Stimulated activated CD4-positive, alpha-beta T cell treated with anti-CD3 and anti-CD28 coated beads, Interleukin-1b, Interleukin-23, amount 100 ng/mL, for 4 hours (primary cell): ENCODE measurements at places on chromosomes 1 and 21.

- DNase-seq: no peak
Observed at GRCh38 chr21:31222142-31222541, 121.9 kb downstream of the TIAM1 start.

DNA sequence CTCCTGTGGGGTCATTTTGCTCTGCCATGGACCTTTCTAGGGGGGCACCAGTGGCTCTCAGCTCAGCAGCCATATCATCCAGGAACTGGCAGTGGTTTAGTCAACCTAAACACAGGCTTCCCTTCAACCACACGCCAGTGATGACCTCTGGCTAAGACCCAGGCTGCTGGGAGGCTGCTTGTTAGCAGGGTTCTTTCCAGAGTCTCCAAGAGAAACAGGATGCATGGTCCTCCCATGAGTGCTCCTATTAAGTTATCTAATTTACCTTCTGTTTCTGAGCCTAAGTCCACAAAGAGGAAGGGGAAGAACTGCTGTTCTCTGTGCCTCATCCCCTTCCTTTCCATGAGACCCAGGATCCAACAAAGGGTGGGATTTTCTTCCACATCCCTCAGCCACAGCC, 137.3 kb upstream of the PLXNA2 start:
- no peak for DNase-seq

- DNase-seq: no peak
Observed at GRCh38 chr1:15662477-15662876, 21.6 kb upstream of the PLEKHM2 start.

DNA sequence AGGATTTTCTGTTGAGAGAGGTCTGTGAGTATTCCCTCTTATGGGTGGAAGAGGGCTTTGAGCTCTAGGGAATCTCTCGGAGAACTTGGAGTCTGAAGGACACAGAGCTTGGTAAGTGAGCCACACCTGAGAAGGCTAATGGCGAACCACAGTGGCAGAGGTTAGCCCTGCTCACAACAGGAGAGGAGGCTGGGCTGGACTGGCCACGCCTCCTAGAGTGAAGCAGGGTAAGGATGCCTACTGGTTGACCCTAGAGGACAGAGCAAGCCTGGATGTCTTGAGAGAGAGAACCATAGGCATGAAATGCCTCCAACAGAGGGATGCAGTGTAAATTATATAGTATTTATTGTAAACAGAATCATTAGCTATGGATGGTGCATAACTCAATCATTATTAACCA, 232.6 kb downstream of the PCP4 start:
- no peak for DNase-seq

- DNase-seq: no peak
Observed at GRCh38 chr1:171434717-171435346, 50.5 kb upstream of the PRRC2C start.

GRCh38 chr1:96992871-96993270, 271.3 kb downstream of the PTBP2 start:
- DNase-seq: no peak

DNA sequence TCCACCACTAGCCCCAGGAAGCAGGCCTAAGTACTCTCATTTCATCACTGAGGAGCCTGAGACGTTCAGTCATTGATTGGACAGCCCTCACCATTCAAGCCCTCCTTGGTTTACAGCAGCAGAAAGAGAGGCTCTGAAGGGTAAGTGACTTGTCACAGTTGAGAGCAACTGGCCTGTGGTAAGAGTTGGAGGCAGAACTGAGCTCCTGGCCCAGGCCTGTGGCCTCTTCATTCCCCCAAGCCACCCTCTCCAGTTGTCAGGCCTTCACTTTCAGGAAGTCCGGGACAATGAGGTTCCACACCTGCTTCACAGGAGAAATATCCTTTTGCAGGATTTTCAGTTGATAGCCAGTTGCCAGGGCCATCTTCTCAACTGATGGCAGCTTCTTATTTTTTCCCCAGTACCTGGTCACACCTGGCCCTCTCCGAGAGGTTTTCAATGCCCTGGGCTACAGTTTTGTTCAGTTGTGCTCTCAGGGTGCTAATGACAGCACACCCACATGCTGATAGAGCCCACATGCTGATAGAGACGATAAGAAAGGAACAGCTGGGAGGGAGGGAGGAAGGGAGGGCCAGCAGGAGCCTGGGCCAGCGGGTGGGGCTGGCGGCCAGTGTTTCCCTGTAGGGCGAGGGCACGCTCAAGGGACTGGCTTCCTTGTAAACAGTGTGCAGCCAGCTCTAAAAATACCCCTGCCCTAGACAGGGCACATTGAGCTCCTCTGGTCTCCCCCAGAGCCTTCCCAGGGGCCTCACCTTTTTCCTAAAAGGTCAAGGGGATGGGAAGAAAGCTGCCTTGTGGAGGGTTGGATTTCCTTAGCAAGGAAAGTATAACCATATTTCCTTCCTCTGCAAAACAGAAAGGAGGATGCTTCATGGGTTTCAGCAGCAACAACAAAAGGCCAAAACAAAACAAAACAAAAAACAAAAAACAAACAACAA, 112.7 kb upstream of the JUN start:
- no peak for DNase-seq

DNA sequence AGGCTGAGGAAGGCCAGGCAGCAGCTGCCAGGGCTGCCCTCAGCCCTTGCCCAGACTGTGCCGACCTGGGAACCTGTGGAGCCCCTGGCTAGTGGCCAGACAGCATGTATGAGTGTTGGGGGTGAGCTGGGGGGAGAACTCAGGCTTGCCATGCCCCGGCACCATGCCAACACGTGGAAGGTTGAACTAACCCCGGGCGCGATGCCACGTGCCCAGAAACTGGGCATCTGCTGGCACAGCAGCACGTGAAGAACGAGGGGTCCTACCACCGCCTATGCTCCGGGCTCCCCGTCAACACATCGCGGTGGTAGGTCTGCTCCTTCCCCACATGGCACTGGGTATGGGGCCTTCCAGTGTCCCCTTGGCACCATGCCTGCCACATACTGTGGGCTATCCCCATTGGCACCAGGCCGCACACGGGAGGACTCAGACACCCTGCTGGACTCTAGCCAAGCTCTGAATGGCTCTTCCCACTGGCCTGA, 68.7 kb downstream of the CASZ1 start:
- DNase-seq: no peak
